ENCODE measurements at places on chromosomes 6 and 20.

- no peak for DNase-seq
Measured at GRCh38 chr20:57350081-57350710, 859 bp upstream of the RAE1 start.

GRCh38 chr6:53250176-53251032 is 98.3 kb downstream of the ELOVL5 start:
- no peak for DNase-seq

DNA sequence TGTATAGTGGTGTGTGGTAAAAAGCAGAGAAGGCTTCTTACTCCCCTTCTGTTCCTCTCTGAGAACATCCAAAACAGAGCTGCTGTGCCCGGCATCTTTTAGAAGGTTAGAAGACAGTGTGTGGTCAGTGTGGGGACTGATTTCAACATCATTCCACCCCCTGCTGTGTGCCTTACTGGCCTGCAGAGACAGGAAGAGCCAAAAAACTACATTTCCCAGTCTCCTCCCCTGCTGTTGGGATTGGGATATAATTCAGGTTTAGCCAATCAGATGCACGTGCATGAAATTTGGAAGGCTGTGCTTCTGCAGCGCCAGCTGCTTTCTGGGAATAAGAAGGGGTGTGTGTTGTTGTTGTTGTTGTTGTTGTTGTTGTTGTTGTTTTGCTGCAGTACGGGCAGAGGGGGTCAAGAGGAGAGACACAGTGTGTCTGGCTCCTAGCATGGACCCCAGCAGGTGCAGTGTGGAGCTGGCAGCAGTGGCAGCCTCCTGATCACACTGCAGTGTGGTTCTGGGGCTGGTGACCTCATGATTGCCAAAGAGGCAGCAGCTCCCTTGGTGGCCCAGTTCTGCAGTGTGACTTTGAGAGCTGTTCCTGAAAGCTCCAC is 74.7 kb downstream of the MRPL14 start:
- no peak for DNase-seq

GRCh38 chr20:62697468-62697912 is 11.1 kb upstream of the NTSR1 start:
- peak; percentile 20 for DNase-seq
